ENCODE measurements at places on chromosomes 6 and 20.

- no peak for DNase-seq
Observed at GRCh38 chr20:38724626-38725147, 401 bp downstream of the SLC32A1 start.

- no peak for DNase-seq
Observed at GRCh38 chr20:49256261-49256660, 21.6 kb downstream of the ZNFX1 start.

DNA sequence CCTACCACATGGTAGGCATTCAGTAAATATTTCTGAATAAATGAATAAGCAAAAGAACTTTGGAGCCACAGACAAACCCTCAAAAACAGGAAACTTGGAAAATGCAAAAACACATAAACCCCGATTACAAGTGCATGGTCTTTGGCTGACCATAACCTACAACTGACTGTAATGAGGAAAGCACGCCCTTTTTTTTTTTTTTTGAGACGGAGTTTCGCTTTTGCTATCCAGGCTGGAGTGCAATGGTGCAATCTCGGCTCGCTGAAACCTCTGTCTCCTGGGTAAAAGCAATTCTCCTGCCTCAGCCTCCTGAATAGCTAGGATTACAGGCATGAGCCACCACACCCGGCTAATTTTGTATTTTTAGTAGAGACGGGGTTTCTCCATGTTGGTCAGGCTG is 11.9 kb upstream of the LATS1 start:
- no peak for DNase-seq

GRCh38 chr6:5851261-5851757 is 155.4 kb downstream of the NRN1 start:
- peak; percentile 45 for DNase-seq

GRCh38 chr20:35307666-35308653 is 15.7 kb upstream of the FAM83C start:
- DNase-seq: peak; percentile 65

- DNase-seq: peak; percentile 76
Observed at GRCh38 chr6:90940812-90941481, 354.1 kb upstream of the MAP3K7 start.

DNA sequence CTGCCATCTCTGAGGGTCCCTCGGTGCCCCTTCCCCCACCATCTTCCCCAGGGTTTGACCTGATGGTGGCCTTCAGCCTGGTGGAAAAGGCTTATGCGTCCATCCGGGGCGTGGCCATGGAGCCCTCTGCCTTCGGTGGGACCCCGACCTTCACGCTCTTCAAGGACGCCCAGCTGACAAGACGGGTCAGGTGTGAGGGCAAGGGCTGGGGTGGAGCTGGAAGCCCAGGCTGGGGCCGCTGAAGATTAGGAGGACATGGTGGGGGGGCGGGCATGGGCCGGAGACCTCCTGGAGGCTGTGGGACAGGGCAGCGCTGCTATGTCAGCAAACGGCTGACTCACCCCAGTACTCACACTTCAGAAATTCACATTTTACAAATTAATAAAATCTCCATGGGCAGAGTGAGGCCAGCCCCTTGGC is 23.5 kb downstream of the COL20A1 start:
- DNase-seq: no peak

DNA sequence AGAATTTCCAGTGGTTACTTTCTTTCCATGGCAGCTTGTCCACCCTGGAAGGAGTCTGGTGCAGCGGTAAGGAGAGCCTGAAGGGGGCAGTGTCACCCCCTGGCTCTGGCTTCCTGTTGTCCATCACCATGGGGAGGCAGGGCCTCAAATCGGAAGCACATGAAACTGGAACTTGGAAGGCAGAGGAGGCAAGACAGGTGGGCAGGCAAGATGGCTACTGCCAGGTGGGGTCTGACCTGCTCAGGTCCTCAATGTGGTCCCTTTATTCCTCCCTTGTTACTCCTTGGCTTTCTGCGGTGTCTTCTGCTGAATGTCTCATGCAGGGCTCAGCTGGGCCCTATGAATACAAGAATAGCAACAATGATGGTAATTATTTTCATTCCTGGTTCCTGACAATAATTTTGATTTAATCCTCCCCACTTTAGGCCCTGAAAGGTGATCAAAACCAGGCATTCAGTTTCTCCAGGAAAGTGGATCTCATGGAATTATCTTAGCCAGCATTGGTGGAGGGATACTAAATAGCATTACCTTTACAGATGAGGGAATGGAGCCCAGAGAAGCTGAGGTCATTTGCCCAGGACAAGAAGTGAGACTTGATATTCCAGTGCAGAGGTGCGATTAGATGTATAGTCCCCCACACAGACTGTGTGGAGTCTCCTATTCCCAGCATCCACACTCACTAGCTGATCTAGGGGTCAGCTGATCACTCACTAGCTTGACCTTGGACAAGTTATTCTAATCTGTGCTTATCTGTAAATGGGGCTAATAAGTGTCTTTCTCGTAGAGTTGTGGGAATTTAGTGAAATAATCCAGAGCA is 17.6 kb upstream of the SNAI1 start:
- DNase-seq: no peak

DNA sequence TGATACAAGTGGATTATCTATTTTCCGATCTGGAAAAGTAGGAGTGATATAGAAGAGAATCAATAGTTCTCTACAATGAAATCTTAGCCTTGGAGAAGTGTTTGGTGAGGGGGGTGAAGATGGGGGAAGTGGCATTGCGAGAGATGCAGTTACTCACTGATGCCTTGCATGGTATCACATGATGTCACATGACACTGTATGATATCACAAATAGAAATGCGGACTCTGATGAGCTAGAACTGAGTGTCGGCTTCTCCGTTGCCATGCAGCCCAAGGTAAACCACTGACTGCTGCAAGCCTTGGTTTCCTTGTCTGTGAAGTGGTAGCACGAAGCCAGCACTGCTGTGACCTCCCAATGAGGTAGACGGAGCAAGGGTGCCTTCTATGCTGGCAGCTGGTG is 403.3 kb upstream of the AGPAT4 start:
- no peak for DNase-seq

GRCh38 chr6:66628917-66629316 is 921.9 kb upstream of the EYS start:
- peak; percentile 21 for DNase-seq

DNA sequence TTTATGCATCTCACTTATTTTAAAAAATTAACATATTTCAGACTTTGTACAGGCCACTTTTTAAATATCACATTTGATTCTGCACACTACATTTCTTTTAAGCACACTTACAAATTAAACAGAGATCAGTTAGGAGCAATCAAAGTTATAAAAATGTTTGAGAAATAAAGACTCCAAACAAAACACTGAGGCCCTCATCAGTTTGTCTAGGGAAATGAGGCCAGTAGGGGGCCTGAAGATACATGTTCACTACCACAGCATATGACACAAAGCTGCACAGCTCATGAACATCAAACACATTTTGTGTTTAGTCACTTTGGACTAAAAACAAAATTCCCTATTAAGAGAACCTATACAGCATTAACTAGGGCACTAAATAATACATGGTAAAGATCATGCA is 180.5 kb downstream of the PDE7B start:
- DNase-seq: peak; percentile 57

- no peak for DNase-seq
Observed at GRCh38 chr6:117373211-117373813, 52.4 kb downstream of the ROS1 start.

DNA sequence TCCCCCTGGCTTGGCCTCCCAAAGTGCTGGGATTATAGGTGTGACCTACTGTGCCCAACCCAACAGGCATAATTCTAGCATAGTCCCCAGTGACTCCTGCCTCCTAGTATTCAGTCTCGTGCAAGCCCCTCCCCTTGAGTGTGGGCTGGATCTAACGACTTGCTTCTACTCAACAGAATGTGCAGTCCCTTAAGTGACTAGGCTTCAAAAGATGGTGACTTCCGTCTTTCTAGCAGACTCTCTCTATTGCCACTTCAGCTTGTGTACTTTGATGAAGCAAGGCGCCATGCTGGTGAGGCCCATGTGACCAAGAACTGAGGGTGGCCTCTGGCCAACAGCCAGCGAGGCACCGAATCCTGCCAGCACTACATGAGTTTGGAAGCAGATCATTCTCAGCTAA is 109.6 kb upstream of the TRAF3IP2 start:
- DNase-seq: no peak

- no peak for DNase-seq
Observed at GRCh38 chr20:19921284-19921793, 95.8 kb upstream of the NAA20 start.

GRCh38 chr6:162772466-162772865 is 44.7 kb downstream of the PACRG start:
- no peak for DNase-seq

- DNase-seq: no peak
Observed at GRCh38 chr20:48758206-48758820, 69.5 kb downstream of the PREX1 start.

DNA sequence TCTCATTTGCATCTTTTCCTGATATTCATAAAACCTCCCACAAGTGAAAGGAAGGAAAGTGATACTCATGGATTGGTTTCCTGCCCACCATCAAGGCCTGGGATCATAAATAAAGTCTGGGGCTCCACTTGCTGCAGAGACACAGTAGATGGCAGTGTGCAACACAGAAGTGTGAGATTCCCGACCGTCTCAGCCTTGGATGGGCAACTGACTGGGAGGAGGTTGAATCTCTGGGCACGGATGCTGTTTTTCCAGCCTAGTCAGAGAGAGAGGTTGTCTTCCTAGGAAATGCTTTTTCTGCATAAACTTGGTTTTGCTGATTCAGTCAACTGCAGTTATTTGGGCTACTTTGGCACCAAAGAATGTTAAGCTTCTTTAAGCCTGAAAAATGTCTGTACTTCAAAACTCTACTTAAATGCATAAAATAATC is 9.9 kb upstream of the RFPL4B start:
- DNase-seq: peak; percentile 81

GRCh38 chr6:16769131-16769985 is 8.1 kb upstream of the ATXN1 start:
- DNase-seq: peak; percentile 78

- no peak for DNase-seq
Observed at GRCh38 chr6:156395276-156395675, 381.9 kb upstream of the ARID1B start.

DNA sequence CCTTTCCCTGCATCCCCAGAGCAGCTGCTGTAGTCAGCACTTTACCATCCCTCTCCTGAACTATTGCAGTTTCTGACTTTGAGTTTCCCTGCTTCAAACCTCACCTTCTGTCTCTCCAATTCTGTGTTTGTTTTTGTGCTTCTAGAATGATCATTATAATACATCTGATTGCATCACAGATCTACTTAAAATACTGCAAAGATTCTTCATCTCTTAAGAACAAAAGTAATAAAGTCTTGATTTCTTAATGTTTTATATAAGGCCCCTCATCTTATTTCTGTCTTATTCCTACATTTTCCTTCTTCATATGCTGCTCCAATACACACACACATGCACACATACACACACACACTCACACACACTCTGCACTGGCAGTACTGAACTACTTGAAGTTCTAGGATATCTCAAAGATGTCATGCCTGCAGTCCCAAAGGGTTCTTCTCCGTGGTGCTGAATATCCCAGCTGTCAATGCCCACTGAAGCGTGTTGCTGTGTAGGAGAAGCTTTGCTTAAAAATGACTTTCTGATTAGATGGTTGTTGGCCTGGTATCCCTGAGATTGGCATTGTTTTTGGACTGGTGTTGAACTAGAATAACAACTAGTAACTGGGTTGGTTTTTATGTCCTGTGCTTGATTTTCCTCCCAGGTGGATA is 97.2 kb downstream of the MAP3K4 start:
- peak; percentile 26 for DNase-seq

GRCh38 chr20:17925940-17926300 is 42.7 kb downstream of the SNX5 start:
- DNase-seq: no peak

- DNase-seq: peak; percentile 55
Observed at GRCh38 chr6:22582417-22583205, 13.2 kb downstream of the HDGFL1 start.

DNA sequence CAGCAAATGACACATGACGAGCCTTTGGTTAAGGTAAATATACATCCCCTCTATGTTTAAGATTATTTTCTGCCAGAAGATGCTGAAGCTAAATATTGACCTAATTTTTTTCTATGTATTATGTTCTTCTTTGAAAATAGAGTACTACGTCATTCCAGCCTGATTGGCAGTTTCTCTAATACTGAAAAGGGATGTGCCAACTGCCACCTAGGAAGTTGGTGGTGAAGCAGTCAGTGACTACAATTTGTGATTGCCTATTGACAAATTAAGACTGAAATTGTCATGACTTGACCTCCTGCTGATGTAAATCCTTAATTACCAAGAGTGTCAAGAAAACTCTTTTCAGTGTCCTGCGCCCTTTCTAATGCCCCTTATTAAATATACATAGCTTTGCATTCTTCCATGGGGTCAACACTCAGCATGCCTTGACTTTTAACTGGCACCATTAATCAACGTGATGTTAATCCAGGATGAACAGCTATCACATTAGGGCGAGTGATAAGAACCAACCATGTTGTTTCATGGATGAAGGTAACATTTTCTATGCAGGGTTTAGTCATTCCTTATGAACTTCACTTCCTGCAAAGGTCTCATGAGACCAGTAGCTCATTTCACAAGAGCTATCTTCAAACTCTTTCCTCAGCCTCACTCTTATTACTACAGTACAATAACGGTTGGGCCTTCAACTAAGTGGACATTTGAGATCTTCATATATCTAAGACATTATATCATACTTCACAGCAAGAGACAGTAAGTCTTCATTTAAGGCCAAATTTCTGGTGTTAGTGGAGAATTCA is 22.5 kb upstream of the SGK1 start:
- DNase-seq: peak; percentile 23

DNA sequence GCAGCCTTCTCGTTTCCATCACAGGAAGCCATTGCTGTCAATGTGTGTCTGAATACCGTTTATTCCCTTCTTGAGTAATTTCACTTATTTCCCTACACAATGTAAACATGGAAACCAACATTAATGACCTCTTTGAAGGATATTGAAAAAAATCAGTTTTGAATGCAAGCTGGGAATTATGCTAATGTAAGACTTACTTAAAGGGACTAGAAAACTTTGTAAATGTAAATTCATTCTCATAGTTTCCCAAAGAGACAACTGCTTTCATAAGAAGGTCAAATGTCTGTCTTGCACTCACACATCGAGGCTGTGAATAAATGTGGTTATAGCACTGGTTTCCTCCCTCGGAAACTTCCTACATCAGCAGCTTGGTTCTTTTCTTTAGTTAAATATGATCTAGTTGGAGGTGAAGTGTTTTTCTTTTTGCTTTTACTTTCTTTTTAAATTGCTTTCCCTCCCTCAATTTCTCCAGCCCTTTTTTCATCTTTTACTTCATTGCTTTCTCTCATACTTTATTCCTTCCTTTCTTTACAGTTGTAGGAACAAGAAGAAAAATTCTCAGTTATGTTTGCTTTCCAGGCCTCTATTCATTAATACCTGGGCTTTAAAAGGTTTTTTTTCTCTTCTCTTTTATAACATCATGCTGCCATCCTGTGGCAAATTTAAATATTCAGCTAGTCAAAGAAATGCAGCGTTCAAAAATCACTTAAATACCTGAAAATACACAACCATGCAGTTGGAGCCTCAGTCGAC is 108.3 kb downstream of the TNFAIP3 start:
- peak; percentile 19 for DNase-seq

GRCh38 chr6:37732688-37733087 is 35.0 kb upstream of the MDGA1 start:
- no peak for DNase-seq

- DNase-seq: no peak
Observed at GRCh38 chr6:74065705-74066104, 369.7 kb downstream of the CD109 start.
